NCI-H82 (cell line): ENCODE measurements at places on chromosomes 12 and 14.

DNA sequence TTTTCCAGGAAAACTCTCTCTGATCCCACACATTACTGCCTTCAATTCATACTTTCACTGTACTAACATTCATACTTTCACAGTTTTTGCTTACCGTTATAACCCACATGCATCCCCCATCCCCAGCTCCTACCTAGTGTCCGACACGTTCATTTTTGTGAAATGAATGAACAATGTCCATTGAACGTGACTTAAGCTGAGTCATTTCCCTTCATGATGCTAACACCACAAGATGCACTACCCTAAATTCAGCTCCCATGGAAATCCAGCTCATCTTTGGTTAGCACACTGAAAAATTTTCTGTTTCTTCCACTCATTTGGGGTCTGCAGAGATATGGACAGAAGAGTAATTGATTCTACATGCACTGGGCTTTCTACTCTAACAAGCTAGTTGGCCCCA, 84.7 kb downstream of the GALNT4 start:
- no peak for DNase-seq

- peak; percentile 50 for DNase-seq
These were observed 358.6 kb downstream of the DUSP6 start for GRCh38 chr12:88993651-88994050.

DNA sequence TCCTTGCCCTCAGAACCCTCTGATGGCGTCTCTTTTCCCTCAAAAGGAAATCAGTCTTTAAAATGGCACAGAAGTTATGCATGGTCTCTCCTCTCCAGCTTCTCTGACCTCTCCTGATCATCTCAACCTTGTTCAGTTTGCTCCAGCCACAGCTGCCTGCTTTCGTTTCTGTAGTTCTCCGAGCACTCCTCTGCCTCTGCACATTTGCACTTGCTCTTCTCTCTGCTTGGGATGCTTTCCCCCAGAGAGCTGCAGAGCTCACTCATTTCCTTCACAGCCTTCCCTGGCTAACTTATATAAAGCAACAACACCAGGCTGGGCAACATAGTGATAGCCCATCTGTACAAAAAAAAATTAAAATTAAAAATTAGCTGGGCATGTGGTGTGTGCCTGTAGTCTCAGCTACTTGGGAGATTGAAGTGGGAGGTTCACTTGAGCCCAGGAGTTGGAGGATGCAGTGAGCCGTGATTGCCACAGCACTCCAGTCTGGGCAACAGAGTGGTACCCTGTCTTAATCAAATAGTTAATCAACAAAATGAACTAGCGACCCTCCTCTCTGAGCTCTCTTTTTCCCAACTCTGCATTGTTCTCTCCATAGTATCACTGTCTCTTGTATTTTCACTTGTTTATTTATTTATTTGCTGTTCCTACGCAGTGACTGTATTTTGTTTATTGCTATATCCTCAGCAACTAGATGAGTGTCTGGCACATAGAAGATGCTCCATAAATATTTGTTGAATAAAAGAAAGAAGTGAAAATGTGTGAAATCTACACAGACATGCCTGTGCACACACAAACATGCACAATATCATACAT, 37.7 kb downstream of the PPFIBP1 start:
- no peak for DNase-seq

DNA sequence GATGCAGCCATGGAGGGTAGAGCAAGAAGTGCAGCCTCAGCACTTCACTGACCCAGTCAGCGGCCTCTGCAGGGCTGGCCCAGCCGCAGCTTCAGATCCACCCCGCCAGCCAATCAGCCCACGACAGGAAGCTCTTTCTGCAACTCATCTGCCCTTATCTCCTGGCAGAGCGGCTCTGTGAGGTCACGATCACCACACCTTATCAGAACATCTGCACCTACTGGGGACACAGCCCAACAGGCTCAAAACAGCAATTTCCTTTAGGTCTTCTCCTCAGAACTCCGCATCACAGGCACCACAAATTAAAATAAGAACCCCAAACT, 287.3 kb downstream of the BCL11B start:
- DNase-seq = no peak

- DNase-seq = no peak
These were observed 12.8 kb upstream of the GPX2 start for GRCh38 chr14:64955297-64955696.

DNA sequence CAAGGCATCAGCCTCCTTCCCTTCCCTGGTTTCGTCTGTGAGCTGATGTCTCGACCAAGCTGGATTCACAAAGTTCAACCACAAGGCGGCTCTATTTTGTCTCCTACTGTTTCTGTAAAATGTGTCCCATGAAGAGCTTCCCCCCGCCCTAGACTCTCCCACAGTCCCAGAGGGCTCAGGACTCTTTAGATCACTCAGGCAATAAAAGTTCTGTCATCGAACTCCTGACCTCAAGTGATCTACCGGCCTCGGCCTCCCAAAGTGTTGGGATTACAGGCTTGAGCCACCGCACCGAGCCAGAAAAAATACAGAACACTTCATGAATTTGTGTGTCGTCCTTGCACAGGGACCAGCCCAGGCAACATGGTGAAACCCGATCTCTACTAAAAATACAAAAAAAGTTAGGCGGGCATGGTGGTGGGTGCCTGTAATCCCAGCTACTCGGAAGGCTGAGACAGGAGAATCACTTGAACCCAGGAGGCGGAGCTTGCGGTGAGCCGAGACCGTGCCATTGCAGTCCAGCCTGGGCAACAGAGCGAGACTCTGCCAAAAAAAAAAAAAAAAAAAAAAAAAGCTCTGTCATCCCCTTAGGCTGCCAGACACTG, 149.4 kb downstream of the BCL11B start:
- DNase-seq = no peak

DNA sequence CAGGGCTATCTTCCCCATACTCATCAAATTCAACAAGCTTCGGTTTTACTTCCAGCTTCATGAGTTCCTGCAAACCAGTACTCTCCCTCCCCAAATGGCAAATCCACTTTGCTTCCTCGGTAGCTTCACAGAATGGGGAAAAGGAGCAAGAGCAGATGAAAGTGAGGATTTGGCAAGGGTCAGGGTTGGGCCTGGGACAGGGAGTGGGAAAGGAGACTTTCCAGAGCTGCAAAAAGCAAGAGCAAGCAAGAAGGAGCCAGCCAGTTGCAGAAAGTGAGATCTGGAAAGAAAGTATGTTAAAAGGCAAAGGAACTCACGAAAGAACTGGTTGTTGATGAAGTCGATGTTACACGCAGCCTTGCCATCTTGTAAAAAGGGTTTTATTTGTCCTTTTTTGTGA, 522.8 kb upstream of the TBX3 start:
- DNase-seq = no peak

- peak; percentile 63 for DNase-seq
These were observed 11.1 kb downstream of the EXOC3L4 start for GRCh38 chr14:103105580-103106150.

DNA sequence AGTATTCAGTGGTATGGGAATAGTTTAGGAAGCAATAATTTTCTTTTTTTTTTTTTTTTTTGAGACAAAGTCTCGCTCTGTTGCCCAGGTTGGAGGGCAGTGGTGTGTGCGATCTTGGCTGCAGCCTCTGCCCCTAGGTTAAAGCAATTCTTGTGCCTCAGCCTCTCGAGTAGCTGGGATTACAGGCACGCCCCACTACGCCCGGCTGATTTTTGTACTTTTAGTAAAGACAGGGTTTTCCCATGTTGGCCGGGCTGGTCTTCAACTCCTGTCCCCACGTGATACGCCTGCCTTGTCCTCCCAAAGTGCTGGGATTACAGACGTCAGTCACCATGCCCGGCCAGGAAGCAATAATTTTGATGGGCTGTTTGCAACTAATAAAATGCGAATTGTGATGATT, 62.1 kb downstream of the ATG14 start:
- no peak for DNase-seq

- peak; percentile 30 for DNase-seq
These were observed 13.5 kb upstream of the TUBA1C start for GRCh38 chr12:49251357-49251756.

- DNase-seq = no peak
These were observed 32.9 kb downstream of the FOXN4 start for GRCh38 chr12:109276160-109276559.

- DNase-seq = no peak
These were observed 36.0 kb upstream of the CTDSP2 start for GRCh38 chr12:57882575-57882974.

DNA sequence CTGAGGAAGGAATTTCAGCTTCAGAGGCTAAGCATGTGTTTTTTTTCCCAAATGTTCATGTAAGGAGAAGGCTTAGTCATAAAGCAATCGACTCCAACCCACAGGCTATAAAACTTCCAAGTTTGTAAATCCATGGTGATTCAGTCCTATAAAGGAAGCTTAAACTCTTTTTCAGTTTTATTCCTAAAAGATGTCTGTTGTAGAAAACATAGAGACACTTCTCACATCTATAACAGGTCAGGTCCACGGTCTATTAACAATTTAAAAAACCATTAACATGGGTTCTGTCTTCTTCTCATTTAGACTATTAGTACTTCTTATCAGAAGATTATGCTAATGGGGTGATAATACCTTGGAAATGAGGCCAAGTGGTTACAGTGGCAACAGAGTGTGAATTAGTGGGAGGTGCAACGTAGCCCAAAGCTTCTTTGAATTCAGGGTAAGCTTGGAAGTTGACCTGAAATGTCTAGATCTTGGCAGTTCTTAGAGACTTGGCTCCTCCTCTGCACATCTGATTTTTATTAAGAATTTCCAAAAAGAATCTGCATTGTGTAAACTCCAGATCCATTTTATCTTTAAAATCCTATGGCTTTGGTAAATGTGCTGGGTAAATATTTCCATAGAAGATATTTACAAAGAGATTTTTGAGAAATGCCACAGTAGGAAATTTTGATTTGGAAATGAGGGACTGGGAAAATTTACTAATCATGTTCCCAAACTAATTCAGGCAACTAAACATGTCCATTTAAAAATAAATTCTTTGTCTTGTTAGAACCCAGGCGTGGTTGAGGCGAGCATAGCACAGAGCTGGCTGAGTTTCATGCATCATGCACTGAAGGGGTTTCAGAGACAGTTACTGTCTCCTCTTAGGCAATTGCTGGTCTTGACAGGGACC, 86.4 kb downstream of the EML1 start:
- peak; percentile 80 for DNase-seq

DNA sequence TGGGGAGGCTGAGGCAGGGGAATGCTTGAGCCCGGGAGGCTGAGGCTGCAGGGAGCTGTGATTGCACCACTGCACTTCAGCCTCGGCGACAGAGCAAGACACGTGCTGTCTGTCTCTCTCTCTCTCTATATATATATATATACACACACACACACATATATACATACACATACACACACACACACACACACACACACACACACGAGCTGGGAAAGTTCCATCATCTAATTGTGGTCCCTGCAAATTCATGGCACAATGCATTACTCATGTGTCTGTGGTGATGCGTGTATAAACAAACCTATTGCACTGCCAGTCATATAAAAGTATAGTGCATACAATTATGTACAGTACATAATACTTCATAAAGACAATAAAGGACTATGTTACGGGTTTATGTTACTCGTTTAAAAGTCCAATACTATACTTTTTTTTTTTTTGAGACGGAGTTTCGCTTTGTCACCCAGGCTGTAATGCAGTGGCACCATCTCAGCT, 36.6 kb downstream of the WDR89 start:
- DNase-seq = no peak

GRCh38 chr12:71840231-71840847, 780 bp downstream of the TBC1D15 start:
- DNase-seq = peak; percentile 21

- DNase-seq = peak; percentile 22
These were observed 113.0 kb downstream of the SEC23A start for GRCh38 chr14:38989922-38990546.

DNA sequence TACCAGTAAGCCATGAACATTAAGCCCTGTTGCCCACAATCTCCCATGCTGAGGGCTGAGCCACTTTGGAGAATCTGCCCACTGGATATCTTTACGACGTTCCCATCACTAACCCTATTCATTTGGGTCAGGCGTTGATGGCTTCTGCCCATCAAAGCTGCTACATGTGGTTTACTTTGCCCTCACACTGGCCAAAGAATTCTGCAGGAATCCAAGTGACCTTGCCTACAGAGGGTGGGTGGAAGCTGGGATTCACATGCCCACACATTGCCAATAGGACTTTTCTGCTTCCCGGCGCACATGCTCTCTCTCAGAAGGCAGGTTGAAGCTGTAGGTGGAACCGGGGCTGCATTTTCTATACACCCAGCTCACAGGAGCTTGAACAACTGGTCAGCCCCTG, 28.3 kb downstream of the OAS2 start:
- DNase-seq = no peak

DNA sequence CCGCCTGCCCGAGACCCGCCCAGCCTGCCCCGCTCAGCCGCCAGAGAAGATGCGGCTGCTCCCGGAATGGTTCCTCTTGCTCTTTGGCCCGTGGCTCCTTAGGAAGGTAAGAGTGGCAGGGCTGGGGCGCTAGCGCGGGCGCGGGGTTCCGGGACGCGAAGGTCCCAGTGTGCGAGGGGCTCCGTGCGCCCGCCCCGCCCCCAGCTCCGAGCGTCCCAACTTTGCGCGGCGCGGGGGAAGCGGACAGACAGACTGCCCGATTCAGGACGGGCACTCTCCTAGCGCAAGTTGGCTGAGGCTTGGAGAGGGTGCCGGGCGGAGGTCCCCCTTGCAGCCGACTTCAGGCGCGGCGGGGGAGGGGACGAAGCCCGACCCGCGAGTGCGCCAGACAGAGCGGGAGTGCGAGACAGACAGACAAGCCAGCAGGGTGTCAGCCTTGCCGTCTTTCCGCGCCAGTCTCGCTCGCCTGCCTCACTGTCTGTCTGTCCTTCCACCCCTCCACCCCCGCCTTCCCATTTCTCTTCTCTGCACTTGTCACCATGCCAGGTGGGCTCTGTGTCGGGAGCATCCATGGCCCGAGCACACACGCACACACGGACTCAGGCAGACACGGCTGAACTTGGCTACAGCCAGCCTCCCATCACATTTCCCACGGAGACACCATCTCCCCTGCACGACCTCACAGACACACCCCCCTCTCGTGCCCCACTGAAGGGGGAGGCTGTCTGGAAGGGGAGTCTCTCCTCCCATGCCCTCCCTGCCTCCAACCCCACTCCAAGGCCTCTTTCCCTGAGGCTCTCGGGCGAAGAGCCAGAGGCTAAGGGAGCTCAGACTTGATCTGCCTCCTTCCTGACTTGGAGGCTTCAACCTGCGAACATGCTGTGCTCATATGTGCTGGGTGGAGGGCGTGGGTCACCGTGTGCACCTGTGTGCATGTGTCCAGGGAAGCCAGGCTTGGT, 606 bp downstream of the NXPH4 start:
- peak; percentile 67 for DNase-seq

DNA sequence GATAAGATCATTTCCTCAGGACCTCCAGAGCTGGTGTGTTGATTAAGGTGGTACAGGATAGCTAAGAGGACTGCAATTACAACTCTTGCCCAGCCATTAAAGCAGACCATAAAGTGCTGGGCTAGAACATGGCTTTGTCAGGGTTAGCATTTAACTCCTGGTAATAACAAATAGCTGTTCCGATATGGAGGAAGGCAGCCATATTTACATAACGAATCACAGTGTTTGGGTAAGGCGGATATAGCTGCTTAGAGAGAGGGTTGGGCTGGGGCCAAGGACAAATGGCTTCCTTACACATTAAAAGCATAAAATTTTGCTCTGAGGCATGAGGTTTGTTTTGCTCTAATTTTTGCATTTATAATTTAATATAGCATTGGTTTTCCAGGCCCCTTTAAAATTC, 297.7 kb upstream of the DDHD1 start:
- DNase-seq = no peak

- DNase-seq = no peak
These were observed 216.7 kb downstream of the FOXG1 start for GRCh38 chr14:28983279-28983678.
